MG63 (cell line): ENCODE measurements at places on chromosomes 12 and 14. TPM values are rescaled to one million over a fixed set of nuclear protein-coding genes. Genes with fewer than 3 reads are reported as not detected.
A peak's percentile ranks its signal among the peaks of the same experiment; 100 is the strongest.

DNA sequence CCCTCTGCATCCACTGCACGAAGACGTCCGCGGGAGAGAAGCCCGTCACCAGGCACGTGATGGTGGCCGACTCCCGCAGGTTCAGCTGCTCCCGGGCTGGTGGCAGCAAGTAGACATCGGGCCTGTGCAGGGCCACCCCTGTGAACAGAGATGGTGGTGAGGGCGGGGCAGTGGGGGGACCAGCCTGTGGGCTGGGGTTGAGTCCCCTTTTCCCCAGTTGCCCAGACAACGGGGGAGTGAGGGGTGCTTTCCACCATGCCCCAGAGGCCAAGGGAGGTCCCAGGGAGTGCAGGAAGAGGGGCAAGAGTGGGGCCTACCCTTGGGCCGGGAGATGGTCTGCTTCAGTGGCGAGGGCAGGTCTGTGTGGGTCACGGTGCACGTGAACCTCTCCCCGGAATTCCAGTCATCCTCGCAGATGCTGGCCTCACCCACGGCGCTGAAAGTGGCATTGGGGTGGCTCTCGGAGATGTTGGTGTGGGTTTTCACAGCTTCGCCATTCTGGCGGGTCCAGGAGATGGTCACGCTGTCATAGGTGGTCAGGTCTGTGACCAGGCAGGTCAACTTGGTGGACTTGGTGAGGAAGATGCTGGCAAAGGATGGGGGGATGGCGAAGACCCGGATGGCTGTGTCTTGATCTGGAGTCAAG, 328.3 kb downstream of the TMEM121 start:
- no peak for DNase-seq

GRCh38 chr14:81312289-81312876, 87.7 kb downstream of the STON2 start:
- DNase-seq, result no peak

DNA sequence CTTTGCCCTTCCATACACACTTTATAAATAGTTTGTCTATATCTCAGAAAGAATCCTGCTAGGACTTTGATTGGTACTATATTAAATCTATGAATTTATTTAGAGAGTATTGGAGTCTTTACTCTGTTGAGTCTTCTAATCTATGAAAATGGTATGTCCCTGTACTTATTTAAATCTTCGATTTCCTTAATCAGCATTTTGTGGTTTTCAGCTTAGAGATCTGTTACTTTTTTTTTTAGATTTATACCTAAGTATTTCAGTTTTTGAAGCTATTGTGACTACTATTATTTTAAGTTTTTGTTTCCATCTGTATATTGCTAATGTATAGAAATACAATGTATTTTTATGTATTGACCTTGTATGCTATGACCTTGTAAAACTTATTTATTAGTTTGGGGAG, 13.4 kb upstream of the IFI27L2 start:
- no peak for DNase-seq

DNA sequence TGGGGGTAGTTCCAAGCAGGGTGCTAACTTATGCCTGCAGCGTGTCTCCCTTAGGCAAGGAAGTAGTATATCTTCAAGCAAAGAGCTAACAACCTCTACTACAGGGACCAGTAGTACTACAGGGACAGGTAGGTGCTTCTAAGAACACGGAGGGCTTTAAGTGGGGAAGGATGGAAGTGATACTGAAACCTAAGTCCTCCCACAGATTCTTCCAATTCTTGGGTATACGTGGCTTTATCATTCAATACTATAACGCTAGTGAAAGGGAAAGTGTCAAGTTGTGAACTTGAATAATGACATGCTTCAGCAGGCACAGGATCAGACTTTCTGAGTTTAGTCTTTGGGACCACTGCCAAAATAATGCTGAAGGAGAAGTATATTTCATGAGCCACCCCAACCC, 241.7 kb downstream of the CEP128 start:
- no peak for DNase-seq

GRCh38 chr14:53167602-53168328, 14.6 kb upstream of the DDHD1 start:
- no peak for DNase-seq

GRCh38 chr14:90556012-90556477, 159.2 kb downstream of the CALM1 start:
- DNase-seq, result no peak

- DNase-seq, result peak; percentile 5
These were observed 209.4 kb downstream of the KTN1 start for GRCh38 chr14:55789406-55789805.

DNA sequence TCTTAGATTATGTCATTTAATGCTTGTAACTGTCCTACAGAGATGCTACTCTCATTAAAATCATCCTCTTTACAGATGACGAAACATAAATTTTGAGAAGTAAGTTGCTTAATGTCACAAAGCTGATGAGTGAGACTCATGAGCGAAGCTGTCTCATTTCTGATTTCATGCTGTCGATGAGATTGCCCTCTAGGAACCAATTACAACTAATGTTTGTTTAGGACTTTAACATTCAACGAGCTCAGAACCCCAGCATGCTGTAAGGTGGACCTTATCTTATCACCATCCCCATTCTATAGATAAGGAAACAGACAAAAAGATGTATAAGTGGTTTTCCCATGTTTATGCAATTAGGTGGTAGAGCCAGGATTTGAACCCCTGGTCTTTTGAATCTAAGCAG, 23.1 kb downstream of the BHLHE41 start:
- DNase-seq, result no peak

GRCh38 chr12:122297494-122297893, 31.2 kb upstream of the VPS33A start:
- no peak for DNase-seq

- no peak for DNase-seq
These were observed 92.8 kb downstream of the DNAH10 start for GRCh38 chr12:123854918-123855317.

DNA sequence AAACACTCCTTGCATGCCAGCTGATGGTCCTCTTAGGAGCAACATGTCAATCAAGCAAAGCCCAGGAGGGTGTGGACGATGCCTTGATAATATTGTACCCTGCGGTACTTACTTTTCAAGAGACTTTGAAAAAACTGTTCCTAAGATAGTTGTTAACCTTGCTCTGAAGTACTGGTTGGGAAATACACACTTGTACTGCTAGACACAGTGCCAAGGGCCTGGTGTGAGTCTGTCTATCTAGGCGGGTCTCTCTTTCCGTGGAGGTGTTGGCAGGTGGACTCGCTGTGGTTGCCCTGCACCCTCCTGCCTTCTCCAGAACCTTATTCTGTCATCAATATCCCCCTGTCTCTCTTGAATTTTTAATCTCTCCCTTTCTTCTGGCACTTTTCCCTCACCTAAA, 189.4 kb downstream of the NRXN3 start:
- DNase-seq, result no peak

DNA sequence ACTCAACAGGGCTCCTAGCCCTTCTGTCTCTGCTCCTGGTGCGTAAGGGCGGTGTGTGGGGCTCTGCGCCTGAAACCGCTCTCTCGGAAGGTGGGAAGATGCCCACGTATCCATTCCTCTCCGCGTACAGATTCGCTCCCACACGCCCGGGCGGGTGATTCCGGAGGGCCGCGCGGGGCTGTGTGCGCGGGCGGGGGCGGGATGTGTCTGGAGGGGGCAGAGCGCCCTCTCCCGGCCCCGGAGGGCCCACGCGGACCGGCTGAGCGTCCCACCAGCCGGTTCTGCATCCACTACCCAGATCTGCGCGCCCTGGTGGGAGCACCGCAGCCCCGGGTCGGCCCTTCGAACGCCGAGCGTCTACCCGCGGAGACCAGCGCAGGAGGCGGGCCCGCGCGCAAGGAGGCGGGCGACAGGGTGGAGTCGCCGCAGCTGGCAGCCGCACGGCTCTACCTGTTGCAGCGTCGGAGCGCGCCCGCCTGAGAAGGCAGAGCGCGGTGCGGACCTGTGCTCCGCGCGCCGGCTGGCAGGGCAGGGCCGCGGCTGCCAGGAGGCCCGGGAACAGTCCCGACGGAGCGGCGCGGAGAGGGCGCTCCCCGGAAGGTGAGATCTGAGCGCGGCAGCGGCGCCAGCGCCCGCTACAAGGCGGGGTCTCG, 1.4 kb upstream of the KCNK13 start:
- DNase-seq, result peak; percentile 48

- DNase-seq, result no peak
These were observed 165.5 kb downstream of the SLC5A8 start for GRCh38 chr12:101044512-101045059.

- DNase-seq, result no peak
These were observed 1.7 kb downstream of the PGF start for GRCh38 chr14:74953686-74954085.

- DNase-seq, result no peak
These were observed 669 bp upstream of the PKP2 start for GRCh38 chr12:32897281-32897610.

Gene TMEM132D
- total RNA-seq, result 0.03 and 0.25 TPM in 2 replicates

Gene EID3
- 6.0 and 6.8 TPM in 2 replicates for total RNA-seq

Gene SMIM41
- not detected in 2 replicates for total RNA-seq
